ENCODE measurements at places on chromosomes 6 and 20.

DNA sequence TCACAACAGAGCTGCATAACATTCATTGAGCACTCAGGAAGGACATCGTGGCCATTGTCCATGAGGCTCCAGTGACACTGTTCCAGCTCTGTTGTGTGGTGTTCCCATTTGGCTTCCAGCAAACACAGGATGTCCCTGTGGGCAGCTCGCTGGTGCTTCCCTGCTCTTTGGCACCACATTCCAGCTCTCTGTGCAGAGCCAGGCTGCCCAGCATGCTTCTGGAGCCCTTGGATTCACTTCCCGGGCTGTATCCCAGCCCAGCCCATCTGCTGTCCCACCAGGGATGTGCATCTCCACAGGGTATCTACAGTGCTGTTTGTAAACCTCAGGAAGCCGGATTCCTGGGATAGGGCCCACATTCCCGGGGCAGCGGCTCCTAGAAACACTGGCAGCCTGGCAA is 57.2 kb downstream of the CTCFL start:
- no peak for DNase-seq

DNA sequence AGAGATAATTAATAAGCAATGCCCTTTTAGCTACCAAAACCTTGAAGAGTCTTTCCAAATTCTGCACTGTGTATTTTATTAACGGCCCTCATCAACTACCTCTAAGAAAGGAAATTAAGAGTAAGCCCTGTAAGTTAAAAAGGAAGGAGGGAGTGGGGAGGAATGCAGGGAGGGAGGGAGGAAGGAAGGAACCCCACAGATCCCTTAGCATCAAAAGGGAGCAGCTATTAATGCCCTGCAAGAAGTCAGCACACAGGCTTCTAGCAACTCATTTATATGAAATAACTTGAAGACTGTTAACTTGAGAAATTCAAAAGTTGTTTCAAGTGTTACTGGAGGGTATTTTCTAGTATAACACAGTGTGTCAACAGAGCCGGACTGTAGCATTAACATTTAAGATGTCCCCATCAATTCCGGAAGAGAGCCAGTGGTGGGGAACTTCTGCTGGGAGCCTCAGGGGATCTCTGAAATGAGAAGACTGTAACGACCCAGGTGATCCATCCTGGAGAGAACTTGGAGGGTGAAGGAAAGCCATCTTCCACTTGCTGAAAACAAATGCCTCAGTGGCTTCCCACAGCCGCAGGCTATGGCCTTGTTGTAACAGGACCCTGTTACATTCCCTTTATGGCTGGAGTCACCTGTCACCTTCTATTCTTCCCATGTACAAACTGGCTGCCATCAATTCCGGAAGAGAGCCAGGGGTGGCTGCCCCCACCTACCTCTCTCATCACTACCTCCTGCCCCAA is 33.2 kb downstream of the SLC22A23 start:
- DNase-seq: no peak

- DNase-seq: no peak
Measured at GRCh38 chr20:34904202-34904621, 27.8 kb downstream of the ACSS2 start.

- no peak for DNase-seq
Measured at GRCh38 chr6:113842165-113842564, 15.0 kb upstream of the MARCKS start.

- DNase-seq: no peak
Measured at GRCh38 chr20:44723391-44723790, 8.2 kb downstream of the CCN5 start.

GRCh38 chr6:2915150-2915549 is 12.0 kb upstream of the SERPINB9 start:
- DNase-seq: no peak

DNA sequence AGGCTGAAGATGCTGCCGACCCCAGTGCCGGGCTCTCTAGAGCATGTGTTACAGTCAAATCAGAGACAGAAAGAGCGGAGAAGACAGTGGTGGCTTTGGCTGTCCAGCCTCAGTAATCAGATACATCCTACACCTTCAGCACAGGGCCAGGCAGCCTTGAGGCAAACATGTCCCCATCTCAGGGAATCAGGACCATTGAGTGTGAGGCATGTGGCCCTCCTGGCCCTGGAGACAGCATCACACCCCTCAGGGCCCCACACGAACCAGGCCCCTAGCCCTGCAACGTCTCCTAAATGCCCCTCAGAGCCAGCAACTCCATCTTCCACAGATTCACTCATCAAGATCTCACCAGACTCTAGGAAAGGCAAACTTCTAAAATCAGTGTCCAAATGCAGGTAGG is 24.5 kb downstream of the PXDC1 start:
- no peak for DNase-seq

DNA sequence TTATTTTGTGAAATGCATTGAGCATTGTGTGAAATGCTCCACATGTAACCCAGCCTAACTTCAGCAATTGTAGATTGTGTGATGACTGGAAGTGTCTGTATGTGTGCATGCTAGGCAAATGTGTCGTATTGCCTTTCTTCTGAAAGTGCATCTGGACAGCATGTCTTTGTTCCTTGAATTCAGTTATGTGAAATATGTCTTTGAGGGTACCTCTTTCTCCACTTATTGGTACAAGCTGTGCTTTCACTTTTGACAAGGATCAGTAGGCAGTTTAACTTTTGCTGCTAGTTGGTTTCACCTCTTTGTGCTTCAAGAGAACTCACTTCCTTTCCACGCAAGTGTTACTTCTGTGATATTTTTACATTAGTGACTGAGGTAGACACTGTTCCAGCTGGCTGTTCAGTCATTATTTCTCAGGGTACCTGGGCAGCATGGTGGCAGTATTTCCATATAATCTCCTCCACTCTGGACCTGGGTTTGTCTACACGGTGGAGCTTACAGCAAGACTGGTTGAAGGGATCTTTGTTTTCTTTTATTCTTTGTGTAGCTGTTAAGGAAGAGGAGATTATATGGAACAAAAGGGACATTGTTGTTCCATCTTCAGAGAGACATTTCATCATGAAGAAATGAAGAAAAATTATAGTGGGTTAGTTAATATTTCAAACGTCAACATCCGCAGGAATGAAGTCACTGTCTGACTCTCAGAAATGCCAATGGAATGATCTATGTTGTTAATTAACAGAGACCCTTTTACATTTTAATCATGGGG is 175.4 kb downstream of the UTRN start:
- no peak for DNase-seq

DNA sequence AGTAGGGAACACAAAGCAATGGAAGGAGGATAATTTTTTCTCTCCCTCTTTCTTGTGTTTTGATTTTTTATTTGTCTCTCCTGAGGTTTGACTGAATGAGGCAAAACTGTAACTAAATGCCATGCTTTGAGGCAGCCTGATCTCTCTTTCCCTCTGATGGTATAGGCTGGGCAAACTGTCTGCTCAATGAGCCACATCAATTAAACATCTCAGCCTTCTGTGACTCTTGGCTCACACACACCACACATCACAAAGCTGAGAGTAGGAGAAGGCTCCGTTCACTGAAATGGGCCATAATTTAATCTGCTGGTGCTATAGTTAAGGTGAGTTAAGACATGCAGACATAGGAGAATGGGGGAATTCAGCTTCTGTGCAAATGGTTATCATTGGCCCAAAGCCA is 28.1 kb upstream of the SCGN start:
- DNase-seq: no peak

Measured in SW 1271 (cell line).